Cardiac septum (tissue), 1 donor: ENCODE measurements at places on chromosomes 6 and 20.

DNA sequence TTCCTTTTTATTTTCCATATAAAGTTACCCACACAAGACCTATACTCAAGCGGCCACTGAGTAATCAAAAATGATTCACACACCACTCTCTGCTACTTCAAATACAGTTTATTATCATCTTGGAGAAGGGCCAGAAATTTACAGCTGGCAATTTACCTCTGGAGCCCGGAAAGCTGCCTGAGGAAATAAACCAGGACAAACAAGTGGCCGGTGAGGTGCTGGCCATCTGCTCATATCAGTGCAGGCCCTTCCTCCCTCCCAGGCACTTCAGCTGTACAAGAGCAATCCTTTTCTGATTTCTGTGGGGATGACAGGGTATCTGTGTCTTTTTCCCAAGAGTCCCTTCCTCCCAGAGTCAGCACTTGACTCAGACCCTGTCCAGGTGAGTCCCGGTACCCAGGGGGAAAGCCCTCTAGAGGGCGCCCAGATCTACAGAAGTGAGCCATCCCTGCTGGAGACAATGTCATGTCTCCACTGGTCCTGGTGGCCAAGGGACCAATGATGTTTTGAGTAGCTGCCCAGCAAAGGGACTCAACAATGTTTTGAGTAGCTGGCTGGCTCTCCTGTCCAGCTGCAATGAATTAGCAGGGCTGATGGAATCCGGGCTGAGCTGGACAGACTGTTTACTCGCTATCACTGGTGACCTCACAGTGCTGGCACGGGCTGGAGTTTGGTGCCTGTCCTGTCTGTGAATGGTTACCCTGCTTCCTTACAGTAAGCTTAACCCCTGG is 23.6 kb downstream of the LRP11 start:
- peak; percentile 83 for DNase-seq

DNA sequence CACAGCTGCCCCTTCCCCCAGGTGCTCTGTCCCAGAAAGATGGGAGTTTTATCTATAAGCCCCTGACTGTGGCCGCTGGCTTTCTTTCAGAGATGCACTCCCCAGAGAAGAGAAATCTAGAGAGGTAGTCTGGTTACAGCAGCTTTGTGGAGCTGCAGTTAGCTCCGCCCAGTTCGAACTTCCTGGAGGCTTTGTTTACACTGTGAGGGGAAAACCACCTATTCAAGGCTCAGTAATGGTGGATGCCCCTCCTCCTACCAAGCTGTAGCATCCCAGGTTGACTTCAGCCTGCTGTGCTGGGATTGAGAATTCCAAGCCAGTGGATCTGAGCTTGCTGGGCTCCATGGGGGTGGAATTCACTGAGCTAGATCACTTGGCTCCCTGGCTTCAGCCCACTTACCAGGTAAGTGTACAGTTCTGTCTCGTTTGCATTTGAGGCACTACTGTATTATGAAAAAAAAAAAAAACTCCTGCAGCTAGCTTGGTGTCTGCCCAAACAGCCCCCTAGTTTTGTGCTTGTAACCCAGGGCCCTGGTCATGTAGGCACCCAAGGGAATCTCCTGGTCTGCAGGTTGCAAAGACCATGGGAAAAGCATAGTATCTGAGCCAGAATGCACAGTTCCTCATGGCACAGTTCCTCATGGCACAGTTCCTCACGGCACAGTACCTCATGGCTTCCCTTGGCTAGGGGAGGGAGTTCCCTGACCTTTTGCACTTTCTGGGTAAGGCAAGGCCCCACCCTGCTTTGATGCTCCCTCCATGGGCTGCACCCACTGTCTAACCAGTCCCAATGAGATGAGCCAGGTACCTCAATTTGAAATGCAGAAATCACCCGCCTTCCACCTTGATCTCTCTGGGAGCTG is 275.0 kb downstream of the CENPW start:
- DNase-seq, result no peak

- DNase-seq, result no peak
Measured at GRCh38 chr20:22757424-22758183, 173.2 kb upstream of the FOXA2 start.

GRCh38 chr6:7546896-7547295 is 5.4 kb downstream of the DSP start:
- no peak for DNase-seq

- no peak for DNase-seq
Measured at GRCh38 chr20:50019466-50020256, 36.9 kb downstream of the SNAI1 start.

GRCh38 chr6:138012682-138013081 is 94.5 kb downstream of the PERP start:
- DNase-seq, result no peak

DNA sequence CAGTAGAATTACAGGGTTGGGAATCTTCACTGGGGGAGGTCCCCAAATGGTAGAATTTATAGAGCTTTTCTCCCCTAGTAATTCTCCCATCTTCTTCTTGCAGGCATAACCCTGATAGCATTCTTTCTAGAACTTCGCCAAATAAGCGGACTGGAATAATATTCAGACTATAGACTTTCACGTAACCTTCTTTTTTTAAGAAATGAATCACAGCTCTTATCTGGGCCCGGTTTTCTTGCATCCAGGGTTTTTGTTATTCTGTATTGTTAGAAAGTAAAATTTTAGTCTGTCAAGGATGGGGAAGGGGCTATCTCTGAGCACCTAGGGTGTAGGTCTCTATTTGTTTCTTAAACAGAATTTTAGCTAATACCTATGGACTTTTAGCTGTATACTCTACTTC is 476.8 kb upstream of the CITED2 start:
- DNase-seq, result no peak

DNA sequence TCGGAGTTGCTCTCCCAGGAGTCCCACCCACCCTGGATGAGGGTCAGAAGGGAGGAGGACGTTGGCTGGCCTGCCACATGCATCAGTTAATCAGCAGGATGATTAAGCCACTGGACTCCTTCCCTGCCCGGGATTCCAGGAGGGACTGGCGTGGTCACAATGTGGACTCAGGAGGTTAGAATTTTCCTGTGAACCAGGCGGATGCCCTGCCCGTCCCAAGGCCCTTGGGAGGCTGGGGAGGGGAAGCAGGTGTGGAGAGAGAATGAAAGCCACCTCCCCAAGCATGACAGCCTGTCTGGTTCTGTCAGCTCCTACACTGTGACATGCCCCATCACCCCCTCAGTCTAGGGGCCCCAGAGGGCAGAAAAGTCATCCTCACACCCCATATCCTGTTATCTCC is 11.6 kb upstream of the ITPR3 start:
- no peak for DNase-seq

- peak; percentile 49 for DNase-seq
Measured at GRCh38 chr20:17790296-17790695, 90.5 kb downstream of the BANF2 start.

DNA sequence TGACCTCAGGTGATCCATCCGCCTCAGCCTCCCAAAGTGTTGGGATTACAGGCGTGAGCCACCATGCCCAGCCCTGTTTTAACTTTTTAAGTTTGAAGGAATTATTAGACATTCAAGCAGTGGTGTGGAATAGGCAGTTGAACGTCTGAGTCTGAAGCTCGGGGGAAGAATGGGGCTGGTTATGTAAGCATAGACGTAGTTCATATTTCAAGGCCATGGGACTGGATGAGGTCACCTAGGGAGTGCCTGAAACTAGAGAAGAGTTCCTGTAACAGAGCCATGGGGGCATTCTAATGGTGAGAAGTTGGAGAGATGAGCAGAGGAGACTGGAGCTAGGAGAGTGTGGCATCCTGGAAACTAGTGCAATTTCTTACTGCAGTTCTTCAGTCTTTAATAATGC is 6.4 kb downstream of the CDKAL1 start:
- DNase-seq, result no peak

DNA sequence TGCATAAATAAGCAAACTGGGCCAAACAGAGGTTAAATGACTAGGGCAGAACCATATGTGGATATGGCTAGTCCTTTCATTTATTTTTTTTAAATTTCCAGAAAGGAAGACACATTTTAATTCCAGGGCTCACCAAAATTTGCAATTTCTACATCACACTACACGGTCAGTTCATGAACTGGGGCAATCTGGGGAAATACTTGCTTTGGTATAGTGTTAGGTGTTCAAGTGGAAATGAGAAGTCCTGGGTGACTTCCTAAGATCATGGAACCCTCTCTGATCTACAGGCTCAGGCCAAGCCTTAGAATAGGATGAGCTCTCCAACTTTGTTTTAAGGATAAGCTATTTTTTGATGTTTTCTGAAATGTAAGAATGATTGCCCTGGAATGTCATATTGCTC is 128.6 kb upstream of the SPACA1 start:
- no peak for DNase-seq

DNA sequence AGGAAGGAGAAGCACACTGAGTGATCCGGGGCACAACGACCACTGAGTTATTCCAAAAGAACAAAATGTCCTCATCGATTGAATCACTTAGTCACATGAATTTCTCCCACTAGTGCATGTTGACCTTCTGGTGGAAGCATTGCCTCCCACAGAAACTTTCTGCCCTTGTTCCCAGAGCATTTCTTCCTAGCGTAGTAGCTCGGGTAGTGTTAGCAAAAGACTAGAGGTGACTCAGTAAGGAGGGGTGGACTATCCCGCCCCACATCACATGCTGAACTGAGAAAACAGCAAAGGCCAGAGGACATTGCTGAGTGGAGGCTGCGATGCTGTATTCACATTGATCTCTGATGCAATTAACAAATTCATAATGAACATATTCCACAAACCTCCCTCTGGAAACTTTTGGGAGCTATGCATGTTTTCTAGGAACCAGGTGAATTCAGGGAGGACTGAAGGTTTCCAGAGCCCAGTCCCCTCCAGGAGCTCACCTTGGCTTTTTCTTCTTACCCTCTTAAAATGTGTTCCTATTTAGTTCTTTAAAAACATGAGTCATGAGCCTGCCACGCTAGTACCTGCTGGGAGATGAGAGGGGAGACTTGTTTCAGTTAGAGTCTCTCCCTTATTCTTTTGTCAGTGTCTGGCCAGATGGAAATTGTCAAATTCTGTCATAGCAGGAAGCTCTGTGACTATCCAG is 507.9 kb downstream of the CDH26 start:
- no peak for DNase-seq

DNA sequence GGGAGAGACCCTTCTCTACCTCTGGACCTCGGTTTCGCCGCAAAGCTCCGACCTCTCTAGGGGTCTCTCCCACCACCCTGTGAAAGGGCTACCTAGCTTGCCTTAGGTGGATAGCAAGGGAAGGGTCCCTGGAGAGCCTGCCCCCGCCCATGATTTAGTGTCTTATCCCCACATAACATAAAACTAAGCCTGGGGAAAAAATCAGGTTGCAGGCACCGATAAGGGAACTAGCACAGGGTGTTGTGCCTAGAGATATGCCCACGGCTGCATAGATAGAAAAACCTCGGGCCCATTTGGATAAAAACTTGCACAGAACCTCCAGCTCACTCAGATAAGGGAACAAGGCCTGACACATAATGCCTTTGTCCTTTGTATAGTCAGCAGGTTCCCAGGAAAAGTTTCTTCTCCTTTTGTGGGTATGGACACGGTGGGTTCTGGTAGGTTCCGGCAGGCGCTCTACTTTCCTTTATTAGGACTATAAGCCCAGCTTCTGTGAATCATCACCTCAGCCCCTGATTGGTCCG is 846 bp downstream of the ZSCAN31 start:
- DNase-seq, result no peak

- DNase-seq, result no peak
Measured at GRCh38 chr6:158172001-158172400, 3.9 kb downstream of the GTF2H5 start.

- no peak for DNase-seq
Measured at GRCh38 chr6:131182991-131183425, 47.7 kb downstream of the AKAP7 start.

DNA sequence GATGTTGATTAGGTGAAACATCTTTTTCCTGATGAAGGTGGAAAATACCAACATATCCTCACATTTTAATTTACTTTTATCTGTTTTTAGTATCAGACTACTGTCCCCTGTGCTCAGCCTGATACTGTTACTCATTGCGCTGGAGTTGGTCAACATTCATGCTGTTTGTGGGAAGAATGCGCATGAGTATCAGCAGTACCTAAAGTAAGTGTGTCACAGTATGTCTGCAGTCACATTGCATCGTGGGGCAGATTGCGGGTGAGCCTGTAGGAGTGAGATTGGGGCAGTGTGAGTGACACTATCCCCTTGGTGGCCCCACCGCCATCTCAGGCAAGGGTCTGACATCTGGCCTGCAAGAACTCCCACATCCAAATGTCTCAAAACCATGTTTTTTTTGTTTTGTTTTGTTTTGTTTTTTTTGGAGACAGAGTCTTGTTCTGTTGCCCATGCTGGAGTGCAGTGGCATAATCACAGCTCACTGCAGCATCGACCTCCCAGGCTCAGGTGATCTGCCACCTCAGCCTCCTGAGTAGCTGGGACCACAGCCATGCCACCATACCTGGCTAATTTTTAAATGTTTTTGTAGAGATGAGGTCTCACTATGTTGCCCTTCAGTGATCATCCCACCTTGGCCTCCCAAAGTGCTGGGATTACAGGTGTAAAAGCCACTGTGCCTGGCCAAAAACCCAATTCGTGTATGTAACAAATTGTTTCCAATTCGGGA is 27.8 kb downstream of the ERMARD start:
- no peak for DNase-seq

GRCh38 chr20:46963196-46963529 is 68.5 kb downstream of the EYA2 start:
- DNase-seq, result no peak

- DNase-seq, result no peak
Measured at GRCh38 chr6:136752554-136752953, 39.7 kb downstream of the MAP3K5 start.

GRCh38 chr6:116941727-116942126 is 64.7 kb downstream of the RFX6 start:
- no peak for DNase-seq

DNA sequence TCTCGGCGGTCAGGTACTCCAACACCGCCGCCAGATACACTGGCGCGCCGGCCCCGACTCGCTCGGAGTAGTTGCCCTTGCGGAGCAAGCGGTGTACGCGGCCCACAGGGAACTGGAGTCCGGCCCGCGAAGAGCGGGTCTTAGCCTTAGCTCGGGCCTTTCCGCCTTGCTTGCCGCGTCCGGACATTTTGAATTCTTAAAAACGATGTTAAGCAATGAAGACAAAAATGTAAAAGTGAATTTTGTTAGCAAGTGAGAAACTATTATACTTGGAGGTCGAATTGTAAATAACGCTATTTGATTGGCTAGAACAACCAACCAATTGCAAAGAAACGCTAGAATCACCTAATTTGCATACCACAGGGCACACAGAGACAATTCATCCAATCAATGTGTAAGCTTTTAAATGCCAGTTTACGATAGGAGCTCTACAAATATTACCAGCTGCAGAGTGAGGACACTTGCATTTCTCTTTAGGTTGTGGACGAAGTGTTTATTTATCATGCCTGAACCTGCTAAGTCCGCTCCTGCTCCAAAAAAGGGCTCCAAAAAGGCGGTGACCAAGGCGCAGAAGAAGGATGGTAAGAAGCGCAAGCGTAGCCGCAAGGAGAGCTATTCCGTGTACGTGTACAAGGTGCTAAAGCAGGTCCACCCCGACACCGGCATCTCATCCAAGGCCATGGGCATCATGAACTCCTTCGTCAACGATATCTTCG is 112.0 kb downstream of the HFE start:
- DNase-seq, result peak; percentile 84
